ENCODE measurements at places on chromosomes 11 and 22. TPM values are rescaled to one million over a fixed set of nuclear protein-coding genes. Genes with fewer than 3 reads are reported as not detected.

DNA sequence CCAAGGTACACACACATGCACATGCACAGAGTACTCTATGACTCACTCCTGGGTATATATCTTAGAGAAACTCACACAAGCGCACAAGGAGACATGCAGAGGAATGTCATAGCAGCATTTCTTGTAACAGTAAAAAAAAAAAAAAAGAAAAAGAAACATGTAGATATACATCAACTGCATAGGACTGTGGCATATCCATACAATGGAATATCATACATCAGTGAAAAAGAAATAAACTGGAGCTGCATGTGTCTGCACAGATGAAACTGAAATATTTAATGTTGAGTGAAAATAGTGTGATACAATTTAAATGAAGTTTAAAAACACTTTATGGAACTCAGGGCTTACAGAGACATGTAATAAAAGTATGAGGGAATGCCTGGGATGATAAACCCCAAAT, 46.4 kb downstream of the SYT13 start:
- DNase-seq = no peak

WBP2NL gene
- total RNA-seq = 1.2 TPM

RNF214 gene
- total RNA-seq = 12.3 TPM

TTLL12 gene
- total RNA-seq = 57.1 TPM

KCNK7 gene
- total RNA-seq = not detected
